ENCODE measurements at places on chromosomes 12 and 14.

DNA sequence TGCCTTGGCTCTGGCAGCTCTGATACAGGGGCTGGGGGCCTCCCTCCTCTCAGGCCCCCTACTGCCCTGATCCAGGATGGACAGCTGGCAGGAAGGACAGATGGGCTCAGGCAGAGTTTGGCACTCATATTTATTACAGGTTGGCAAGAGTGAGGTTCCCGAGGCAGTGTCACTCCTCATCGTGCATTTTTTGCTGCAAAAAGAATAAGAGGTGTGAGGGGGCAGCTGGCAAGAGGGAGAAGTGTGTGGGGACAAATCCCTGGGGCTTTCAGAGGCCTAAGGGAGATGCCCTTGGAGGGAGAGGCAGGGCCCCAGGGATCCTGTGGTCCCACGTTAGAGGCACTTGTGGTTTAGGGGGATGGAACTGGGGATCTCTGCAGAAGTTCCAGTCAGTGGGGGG is 5.0 kb downstream of the CMTM5 start:
- DNase-seq: no peak

- no peak for DNase-seq
Observed at GRCh38 chr14:74952697-74953484, 2.5 kb downstream of the PGF start.

- DNase-seq: no peak
Observed at GRCh38 chr12:93087840-93088610, 158.9 kb upstream of the EEA1 start.

DNA sequence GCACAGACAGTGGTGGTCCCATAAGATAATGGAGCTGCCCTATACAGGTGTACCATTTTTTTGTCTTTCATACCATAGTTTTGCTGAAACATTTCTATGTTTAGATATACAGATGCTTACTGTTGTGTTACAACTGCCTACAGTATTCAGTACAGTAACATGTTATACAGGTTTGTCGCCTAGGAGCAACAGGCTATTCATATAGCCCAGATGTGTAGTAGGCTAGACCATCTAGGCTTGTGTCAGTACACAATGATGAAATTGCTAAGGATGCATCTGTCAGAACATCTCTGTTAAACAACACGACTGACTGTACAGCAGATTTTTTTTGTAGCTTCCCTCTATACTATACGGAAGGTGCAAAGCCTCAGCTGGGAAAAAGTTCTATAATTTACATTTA is 30.5 kb downstream of the RAD9B start:
- DNase-seq: no peak

DNA sequence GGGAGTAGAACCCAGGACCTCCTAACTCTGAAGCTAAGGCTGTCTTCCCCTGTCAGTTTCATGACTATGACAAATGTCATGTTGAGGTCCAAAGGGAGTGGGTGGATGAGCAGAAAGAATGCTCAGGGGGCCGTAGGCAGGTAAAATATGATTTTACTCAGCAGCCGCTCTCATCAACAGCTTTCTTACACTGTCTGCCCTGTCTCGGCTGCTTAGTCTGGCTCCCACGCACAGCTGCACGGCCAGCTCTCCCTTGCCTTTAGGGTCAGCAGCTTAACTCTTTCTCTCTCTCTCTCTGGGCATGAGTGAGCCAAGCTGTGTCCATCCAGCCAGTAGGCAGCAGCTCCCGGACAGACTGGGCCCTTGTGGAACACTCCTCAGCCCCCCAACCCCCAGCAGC is 95.2 kb downstream of the GCH1 start:
- DNase-seq: no peak

DNA sequence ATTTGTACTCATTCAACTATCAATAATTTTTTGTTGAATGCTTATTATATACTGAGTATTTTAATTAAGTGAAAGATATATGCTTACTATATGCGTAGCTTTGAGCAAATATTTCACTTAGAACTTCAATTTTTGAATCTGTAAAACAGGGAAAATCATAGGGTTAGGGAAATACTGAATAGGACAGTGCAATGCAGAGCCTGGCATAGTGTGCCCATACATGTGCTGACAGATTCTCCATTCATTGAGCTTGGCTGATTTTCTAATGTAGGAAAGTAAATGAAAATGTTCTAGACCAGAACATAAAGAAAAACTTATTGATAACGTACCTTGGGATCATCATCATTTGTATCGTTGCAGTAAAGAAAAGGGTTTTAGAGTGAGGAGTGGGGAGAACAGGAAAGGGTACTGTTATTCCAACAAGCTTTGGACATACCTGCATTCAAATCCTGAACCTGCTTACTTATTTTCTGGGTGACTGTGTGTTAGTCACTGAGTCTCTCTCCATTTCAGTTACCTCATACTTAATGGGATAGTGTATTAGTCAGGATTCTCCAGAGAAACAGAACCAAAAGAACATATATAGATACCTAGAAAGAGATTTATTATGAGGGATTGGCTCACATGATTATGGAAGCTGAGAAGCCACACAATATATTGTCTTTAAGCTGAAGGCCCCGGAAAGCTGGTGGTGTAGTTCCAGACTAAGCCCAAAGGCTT is 436.4 kb downstream of the ADAMTS20 start:
- DNase-seq: no peak
